ENCODE measurements at places on chromosomes 5 and 9. TPM values are rescaled to one million over a fixed set of nuclear protein-coding genes. Genes with fewer than 3 reads are reported as not detected.
A peak's percentile ranks its signal among the peaks of the same experiment; 100 is the strongest.

- H3K4me1 ChIP-seq: peaks cover 20% of the 10 kb centered on the region
- no peak for DNase-seq
- peaks cover 11% of the 10 kb centered on the region for H3K27me3 ChIP-seq
- H3K36me3 ChIP-seq: peaks cover 13% of the 10 kb centered on the region
These were observed 1.5 kb upstream of the ZFR start for GRCh38 chr5:32445831-32446614.

GRCh38 chr9:97479496-97480159 is 21.8 kb upstream of the TMOD1 start:
- H3K4me1 ChIP-seq: no peaks in the 10 kb centered on the region
- no peak for DNase-seq
- H3K27me3 ChIP-seq: no peaks in the 10 kb centered on the region
- no peak overlapping the region for H3K4me3 ChIP-seq
- no peak overlapping the region for H3K27ac ChIP-seq

DNA sequence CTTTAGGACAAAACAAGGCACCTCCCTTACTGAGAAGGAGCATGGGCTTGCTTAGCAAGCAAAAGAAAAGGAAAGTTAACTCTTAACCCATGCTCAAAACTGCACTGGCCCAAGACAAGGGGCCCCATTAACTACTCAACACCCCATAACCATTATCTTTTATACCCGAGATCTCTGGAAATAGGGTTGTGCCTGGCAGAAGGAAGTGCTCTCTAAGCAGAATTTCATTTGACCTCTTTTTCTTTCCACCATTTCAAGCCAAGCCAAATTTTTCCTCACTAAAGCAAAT is 167.2 kb downstream of the RASEF start:
- no peaks in the 10 kb centered on the region for H3K36me3 ChIP-seq
- DNase-seq: no peak
- H3K27me3 ChIP-seq: no peaks in the 10 kb centered on the region
- no peak overlapping the region for H3K4me3 ChIP-seq

- no peak overlapping the region for H3K27ac ChIP-seq
- H3K4me1 ChIP-seq: no peaks in the 10 kb centered on the region
- H3K36me3 ChIP-seq: no peaks in the 10 kb centered on the region
- no peak for DNase-seq
- H3K4me3 ChIP-seq: no peak overlapping the region
These were observed 157.9 kb upstream of the ALDH1B1 start for GRCh38 chr9:38234479-38235170.

The TYRP1 gene
- polyA plus RNA-seq: not detected

The SERF1A gene
- polyA plus RNA-seq: 0.38 TPM

The WNK2 gene
- polyA plus RNA-seq: 1.8 TPM

DNA sequence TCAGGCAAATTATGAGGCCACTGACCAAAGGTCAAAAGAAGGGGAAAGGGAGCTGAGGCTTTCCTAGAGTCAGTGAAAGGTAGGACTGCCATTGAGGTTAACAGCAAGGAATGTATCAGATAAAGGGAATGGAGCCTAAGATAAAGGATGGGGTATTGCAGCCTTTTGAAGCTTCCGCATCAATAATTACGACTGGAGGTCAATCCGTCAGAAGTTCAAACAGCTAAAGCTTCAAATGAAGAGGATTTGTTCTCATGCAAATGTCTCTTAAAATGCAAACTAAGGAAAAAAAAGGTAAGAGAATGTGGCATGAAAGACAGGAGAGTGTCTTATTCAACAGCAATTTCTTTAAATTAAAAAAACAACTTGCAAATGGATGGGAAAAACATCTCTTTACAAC is 341.1 kb upstream of the RGMB start:
- H3K4me3 ChIP-seq: no peak overlapping the region
- DNase-seq: no peak

DNA sequence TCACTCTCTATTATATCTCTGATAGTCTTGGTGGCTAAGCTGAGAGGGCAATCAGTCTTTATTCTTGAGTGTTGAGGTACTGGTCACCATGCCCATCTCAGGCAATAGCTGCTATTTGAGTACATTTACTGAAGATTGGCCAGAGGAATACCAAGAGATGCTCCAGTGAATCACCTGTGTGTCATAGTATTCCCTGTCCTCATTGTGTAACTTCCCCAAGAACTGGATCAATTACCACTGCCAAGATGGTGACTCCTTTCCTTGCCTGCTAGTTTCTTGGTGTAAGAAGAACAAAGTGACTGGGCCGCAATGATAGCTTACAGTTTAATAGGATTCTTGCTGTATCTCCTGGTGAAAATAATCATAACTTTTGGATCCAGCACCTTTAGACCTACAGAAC is 418.7 kb upstream of the KIF2A start:
- H3K4me3 ChIP-seq: no peak overlapping the region
- no peak overlapping the region for H3K27ac ChIP-seq
- H3K36me3 ChIP-seq: no peaks in the 10 kb centered on the region
- peaks cover 3% of the 10 kb centered on the region for H3K27me3 ChIP-seq
- DNase-seq: no peak

GRCh38 chr5:75275756-75276155 is 39.1 kb upstream of the ANKRD31 start:
- no peaks in the 10 kb centered on the region for H3K4me1 ChIP-seq
- H3K27me3 ChIP-seq: no peaks in the 10 kb centered on the region
- no peaks in the 10 kb centered on the region for H3K36me3 ChIP-seq
- H3K27ac ChIP-seq: no peak overlapping the region

- no peaks in the 10 kb centered on the region for H3K36me3 ChIP-seq
- DNase-seq: no peak
- H3K4me1 ChIP-seq: no peaks in the 10 kb centered on the region
- H3K27me3 ChIP-seq: no peaks in the 10 kb centered on the region
These were observed 60.6 kb upstream of the EMB start for GRCh38 chr5:50501491-50502228.

The SPATA31C1 gene
- polyA plus RNA-seq: not detected

DNA sequence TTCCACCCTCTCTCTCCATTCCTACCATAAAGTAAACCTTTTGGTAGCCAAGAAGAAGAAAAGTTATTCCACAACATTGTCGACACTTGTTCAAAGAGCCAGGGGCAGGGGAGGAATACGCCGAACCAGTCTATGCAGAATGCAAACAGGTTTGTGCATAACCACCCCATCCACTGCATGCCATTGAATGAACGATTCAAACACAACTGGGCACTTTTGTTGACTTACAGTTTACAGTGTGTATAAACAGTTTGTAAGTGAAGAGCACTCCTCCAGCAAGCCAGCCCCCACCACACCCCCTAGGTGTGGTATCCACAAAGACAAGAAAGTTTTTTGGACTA is 6.8 kb upstream of the S1PR3 start:
- no peak overlapping the region for H3K4me3 ChIP-seq
- H3K36me3 ChIP-seq: no peaks in the 10 kb centered on the region
- H3K27me3 ChIP-seq: peaks cover 2% of the 10 kb centered on the region
- DNase-seq: no peak
- no peak overlapping the region for H3K27ac ChIP-seq

DNA sequence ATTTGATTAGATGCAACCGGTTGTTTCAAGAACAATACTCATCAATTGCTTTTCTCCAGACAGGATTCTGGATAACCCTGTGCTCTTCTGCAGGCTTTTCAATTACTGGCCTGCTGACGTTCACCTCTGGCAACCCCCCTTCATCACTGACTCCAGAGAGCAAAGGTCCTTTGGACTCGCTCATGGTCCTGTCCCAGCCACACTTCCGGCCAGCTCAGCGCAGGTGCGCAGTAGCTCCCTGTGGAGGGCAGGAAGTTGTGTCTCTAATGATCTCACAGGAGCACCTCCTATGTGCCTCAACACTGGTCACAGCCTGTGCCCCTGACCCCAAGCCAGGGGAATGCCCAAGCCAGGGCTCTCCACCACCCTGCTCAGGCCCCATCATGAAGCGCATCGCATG is 44.0 kb downstream of the OLFM1 start:
- no peak overlapping the region for H3K4me3 ChIP-seq
- no peak overlapping the region for H3K27ac ChIP-seq

DNA sequence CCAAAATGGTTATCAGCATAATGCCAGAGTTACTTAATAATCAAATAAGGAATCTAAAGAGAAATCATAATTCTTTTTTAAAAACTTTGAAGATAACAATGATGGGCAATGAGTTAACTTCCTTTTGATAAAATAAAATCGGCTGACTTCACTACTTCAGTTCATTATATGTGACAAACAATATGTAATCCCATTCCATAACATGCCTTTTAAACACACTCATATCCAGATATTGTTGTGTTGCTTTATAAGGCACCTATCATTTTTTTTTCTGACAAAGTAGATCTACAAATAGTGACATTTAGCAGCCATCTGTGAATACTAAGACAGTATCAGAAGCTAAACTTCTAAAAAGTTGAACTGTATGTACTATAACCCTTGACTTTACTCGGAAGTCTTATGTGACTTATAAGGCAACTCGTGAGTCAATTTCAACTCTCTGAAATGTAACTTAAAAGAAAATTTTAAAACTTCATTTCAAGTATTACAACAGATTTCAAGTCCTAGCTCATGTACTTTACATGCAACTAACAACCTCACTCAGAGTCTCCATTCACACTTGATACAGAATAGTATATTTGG is 7.5 kb downstream of the ADAMTS6 start:
- no peaks in the 10 kb centered on the region for H3K27me3 ChIP-seq
- H3K4me3 ChIP-seq: no peak overlapping the region
- no peaks in the 10 kb centered on the region for H3K4me1 ChIP-seq
- no peak overlapping the region for H3K27ac ChIP-seq
- H3K36me3 ChIP-seq: no peaks in the 10 kb centered on the region
- DNase-seq: no peak

The FUT7 gene
- polyA plus RNA-seq: not detected

DNA sequence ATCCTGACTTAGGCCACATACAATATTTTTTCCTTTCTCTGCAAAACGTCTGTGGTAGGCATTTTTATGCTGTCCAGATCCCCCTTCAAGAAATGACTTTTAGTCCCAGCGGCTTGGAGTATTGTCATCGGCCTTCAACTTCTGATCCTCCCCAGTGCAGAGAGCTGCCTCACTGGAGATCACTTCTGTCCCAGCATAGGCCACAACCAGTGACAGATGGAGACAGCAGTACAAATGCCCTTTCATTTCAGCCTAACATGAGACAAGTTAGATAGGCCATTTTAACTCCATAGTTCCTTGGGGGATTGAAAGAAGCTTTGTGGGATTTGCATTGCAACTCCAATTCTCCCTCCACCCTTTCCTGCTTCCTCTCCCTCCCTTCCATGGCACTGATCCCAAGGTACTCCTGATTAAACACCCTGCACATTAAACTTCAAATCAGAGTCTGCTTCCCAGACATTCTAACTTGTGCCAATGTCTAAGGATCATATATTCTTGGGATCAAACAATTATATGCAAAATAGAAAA is 3.2 kb upstream of the MAMDC2 start:
- no peaks in the 10 kb centered on the region for H3K4me1 ChIP-seq
- DNase-seq: no peak
- H3K27ac ChIP-seq: no peak overlapping the region
- peaks cover 6% of the 10 kb centered on the region for H3K27me3 ChIP-seq
- H3K4me3 ChIP-seq: no peak overlapping the region
- no peaks in the 10 kb centered on the region for H3K36me3 ChIP-seq

DNA sequence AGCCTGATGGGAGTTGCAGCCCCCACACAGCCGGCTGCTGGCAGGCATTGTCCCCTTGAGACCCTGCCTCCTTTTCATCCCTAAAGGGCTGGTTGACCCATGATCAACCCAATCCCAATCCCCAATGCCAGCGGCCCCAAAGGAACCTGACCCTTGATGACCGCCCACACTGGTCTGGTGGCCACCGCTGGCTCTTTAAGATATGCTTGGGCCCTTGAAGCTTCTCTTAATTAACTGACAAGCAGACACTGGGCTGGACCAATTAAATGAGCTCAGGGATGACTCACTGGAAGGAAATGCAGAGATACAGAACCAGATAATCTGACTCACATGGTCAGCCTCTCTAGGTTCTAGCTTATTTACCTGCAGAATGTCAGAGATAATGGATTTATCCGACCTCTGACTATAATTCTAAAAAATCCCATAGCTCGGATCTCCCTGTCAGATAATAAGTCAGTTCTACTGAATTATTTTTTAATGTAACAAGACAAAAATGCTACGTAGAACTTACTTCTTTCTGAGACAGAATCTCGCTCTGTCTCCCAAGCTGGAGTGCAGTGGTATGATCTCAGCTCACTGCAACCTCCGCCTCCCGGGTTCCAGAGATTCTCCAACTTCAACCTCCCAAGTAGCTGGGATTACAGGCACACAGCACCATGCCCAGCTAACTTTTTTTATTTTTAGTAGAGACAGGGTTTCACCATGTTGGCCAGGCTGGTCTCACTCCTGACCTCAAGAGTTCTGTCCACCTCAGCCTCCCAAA is 11.1 kb upstream of the MLANA start:
- no peaks in the 10 kb centered on the region for H3K36me3 ChIP-seq
- no peaks in the 10 kb centered on the region for H3K27me3 ChIP-seq
- H3K27ac ChIP-seq: peak overlapping the region; percentile 73
- peaks cover 25% of the 10 kb centered on the region for H3K4me1 ChIP-seq
- DNase-seq: peak; percentile 92

- H3K4me1 ChIP-seq: no peaks in the 10 kb centered on the region
- H3K27ac ChIP-seq: no peak overlapping the region
- no peaks in the 10 kb centered on the region for H3K36me3 ChIP-seq
- no peaks in the 10 kb centered on the region for H3K27me3 ChIP-seq
- DNase-seq: no peak
These were observed 613.6 kb upstream of the SEMA6A start for GRCh38 chr5:117188211-117188610.

DNA sequence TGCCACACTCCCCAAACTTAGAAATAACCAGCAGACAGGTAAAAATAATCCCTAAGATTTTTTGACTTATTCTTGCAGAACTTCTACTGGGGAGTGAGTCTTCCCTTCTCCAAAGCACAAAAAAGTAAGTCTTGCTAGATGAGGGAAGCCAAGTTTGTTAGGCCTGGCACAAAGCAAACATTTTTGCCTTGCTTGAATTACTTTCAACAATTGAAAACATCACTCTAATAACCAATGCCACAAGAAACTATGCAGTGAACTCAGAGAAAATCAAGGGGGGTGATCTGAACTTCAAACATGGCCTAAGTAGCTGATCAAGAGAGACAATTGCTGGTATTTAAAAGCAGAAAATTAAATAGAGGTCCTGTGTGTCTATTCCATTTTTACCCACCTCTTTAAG is 123.6 kb upstream of the SLC1A3 start:
- no peaks in the 10 kb centered on the region for H3K36me3 ChIP-seq
- H3K4me3 ChIP-seq: no peak overlapping the region

The NUTM2F gene
- polyA plus RNA-seq: not detected

DNA sequence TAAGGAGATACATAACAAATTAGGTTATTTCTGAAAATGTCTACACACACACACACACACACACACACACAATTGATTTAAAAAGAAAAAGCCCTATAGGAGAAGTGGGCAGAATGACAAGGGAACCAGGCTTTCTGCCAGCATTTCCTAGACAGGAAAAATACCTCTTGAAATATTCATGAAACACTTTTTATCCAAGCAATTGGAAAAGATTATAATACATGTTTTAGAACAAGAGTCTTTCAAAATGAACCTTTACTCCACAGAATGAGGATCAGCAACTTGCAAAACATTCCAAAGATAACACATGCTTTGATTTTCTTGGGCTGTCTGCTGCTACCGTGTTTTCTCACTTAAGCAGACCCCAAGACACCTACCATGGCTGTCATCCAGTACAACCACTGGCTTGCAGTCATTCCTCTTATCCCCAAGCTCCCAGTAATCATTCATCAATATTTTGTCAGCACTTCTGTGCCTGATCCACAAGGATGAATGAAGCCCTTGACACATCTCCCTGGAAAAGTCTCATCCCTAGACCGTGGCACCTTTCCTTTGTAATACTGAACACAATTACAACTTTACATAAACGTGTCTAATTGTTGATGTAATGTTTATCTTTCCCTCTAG is 717.1 kb upstream of the ZNF608 start:
- H3K4me3 ChIP-seq: no peak overlapping the region
- H3K36me3 ChIP-seq: no peaks in the 10 kb centered on the region
- no peaks in the 10 kb centered on the region for H3K4me1 ChIP-seq
